ENCODE measurements at places on chromosomes 5 and 9. TPM values are rescaled to one million over a fixed set of nuclear protein-coding genes. Genes with fewer than 3 reads are reported as not detected.

Gene WWC1
- 0.38 TPM for total RNA-seq

Gene GLIPR2
- 105 TPM for total RNA-seq

Gene TSSK1B
- total RNA-seq, result 0.12 TPM

Gene ANKRD18A
- total RNA-seq, result not detected

Gene REEP2
- total RNA-seq, result 18.3 TPM

Gene CLIC3
- 4.6 TPM for total RNA-seq

Gene LCN10
- total RNA-seq, result not detected

Gene C5orf58
- total RNA-seq, result not detected

Gene PCDHA1
- total RNA-seq, result not detected

Gene RASGEF1C
- not detected for total RNA-seq

Gene OBP2A
- total RNA-seq, result not detected
